IPS DF 19.7 (cell line): ENCODE measurements at places on chromosomes 16 and 17.

- DNase-seq: no peak
Observed at GRCh38 chr17:10196941-10197340, 1.5 kb downstream of the GAS7 start.

- no peak for DNase-seq
Observed at GRCh38 chr16:48347191-48347865, 37.9 kb downstream of the SIAH1 start.

GRCh38 chr17:75847614-75848522, 3.7 kb upstream of the UNC13D start:
- DNase-seq: no peak

GRCh38 chr17:15910791-15911190, 34.1 kb upstream of the ADORA2B start:
- no peak for DNase-seq
